ENCODE measurements at places on chromosomes 2 and 18.

DNA sequence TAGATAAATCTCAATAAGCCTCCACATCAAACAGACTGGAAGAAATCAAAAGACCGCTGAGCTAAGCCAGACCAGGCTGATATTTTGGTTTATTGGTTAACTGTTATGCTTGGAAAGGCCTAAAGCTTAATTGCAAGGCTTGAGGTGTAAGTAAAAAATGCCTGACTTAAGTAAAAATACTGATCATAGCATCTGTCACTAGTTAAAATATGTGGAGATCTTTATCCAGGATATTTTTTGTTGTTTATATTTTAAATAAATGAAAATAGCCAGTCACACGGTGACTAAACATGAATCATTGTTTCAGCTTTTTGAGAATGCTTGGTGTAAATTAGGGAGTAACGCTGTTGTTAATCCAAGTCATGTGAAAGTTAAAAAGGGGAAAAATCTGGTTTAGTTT, 127.9 kb downstream of the THADA start:
- peak; percentile 42 for DNase-seq

GRCh38 chr2:106537047-106537446, 49.9 kb downstream of the CD8B2 start:
- DNase-seq: no peak

DNA sequence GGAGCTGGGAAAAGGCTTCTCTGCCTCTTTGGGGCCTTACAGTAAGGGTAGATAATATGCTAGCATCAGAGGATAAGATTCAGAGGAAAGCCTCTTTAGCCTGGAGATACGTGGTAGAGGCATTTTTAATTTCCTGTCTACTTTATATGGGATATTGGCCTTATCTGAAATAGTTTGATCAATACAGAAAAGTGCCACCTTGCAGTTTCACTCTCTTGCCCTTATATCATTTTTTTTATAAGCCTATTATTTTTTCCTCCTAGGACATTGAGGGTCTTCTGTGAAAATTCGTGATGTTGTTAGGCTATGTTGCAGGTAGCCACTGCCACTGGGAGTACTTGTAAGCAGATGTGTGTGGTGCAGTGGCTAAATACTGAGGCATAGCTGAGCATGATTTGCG, 40.1 kb upstream of the TOGARAM2 start:
- no peak for DNase-seq

- peak; percentile 15 for DNase-seq
Measured at GRCh38 chr18:77208964-77209363, 40.7 kb upstream of the GALR1 start.

DNA sequence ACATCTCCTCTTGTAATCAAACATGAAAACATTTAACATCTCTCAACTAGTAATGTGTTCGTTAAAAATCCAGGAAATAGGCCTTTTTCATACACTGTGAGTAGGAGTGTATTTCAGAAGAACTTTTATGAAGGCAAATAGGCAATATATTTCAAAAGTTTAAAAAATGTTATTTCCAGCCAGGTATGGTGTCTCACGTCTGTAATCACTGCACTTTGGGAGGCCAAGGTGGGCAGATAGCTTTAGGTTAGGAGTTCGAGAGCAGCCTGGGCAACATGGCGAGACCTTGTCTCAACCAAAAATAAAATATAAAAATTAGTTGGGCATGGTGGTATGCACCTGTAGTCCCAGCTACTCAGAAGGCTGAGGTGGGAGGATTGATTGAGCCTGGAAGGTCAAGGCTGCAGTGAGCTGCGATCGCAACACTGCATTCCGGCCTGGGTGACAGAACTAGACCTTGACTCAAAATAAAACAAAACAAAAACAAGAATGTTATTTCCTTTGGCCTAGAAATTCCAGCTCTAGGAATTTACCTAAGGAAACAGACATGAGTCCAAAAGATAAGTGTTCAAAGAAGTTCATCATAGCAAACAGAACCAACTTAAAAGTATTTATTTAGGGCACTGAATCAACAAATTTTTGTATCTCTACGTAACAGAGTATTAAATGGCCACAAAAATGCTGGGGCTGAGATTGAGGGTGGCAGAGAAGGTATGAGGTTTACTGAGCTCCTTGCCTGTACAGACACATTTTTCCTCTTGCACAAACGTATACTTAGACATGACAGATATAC, 14.9 kb downstream of the RBKS start:
- DNase-seq: no peak

DNA sequence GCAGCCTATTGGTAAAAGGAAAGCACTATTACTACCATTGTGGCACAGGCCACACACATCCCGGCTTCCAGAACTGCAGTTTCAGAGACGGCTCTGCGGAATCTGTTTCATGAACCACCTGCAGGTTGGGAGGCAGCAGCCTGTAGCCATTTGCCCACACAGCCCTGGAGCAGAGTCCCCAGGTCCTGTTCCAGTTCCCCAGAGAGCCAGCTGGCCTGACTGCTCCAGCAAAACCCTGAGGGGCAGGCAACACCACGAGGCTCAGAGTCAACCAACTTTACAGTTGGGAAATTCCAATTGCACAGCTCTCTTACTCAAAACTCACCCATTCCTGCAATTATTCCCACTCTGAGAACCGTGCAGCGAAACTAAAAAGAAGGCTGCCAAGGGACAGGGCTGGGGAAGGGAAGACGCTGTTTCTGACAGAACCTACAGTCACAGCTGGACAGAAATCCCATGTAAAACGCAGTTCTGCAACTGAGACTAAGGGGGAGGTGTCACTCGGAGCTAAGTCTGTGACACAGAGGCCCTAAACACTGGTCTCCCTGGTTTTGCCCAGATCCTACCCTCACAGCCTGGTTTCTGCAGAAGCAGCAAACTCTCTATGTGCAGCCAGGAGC, 219.4 kb downstream of the TMEM163 start:
- DNase-seq: no peak

DNA sequence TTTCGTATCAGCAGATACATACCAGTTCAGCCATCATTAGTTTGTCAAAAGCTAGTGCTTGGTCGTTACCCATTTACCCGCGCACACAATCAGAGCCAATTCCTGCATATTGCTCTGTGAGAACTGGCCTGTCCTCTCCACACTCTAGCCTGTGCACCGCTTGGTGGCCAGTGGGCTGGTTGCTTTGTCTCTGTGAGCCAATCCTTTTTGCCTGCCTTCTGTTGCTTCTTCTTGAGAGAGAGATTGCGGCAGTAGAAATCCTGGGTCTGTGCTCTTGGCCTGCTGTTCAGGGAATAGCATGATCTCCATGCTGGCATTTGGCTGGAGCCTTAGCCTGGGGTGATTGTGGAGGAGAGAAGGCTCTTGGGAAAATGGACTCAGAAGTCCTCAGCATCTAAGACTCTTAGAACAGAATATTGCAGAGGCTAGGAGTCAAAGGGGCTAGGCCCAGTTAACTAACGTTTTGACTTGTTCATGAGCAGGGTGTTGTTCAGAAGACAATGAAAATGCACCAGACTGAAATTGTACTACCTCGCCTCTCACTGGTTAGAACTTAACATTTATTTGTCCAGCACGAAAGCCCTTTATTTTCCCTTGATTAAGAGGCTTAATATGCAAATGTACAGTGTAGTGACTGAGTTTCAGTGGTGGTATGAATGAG, 37.1 kb downstream of the MAP4K4 start:
- no peak for DNase-seq

DNA sequence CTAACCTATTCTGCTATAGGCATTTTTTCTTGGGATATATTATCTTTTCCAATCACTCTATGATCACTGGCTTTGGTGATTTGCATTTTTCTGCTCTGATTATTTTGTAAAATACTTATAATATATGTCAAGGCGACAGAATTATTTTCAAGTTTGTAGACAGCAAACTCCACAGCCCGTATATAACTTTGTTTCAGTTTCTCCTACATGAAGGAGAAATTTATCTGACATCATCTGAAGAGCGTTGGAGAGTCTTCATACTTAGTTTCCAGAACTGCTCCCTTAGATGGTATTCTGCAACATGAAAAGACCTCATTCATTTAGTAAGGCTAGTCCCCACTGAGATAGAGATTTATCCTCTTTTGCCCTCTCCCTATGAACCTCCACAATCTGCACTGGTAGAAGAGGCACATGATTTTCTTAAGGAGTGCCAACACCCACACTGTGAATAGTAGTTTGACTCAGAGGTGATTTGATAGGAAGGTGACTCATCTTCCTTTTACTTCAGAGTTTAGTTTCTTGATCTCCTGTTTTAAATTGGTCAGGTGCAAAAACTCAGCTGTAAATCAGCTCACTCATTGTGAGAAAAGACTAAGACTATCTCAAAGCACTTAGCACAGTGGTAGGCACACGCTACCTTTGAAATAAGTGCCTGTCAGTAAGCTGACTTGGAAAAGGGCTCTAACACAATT, 1848.6 kb upstream of the CELF4 start:
- DNase-seq: peak; percentile 21

GRCh38 chr18:39805218-39805617, 2149.8 kb upstream of the PIK3C3 start:
- no peak for DNase-seq
